Left colon (tissue), 2 donors: ENCODE measurements at places on chromosomes 1 and 21.

- DNase-seq = no peak
Observed at GRCh38 chr1:192630521-192631287, 5.2 kb upstream of the RGS13 start.

- DNase-seq = no peak
Observed at GRCh38 chr1:184539580-184539979, 152.8 kb downstream of the C1orf21 start.

- DNase-seq = no peak
Observed at GRCh38 chr1:219529116-219529515, 83.8 kb downstream of the ZC3H11B start.

DNA sequence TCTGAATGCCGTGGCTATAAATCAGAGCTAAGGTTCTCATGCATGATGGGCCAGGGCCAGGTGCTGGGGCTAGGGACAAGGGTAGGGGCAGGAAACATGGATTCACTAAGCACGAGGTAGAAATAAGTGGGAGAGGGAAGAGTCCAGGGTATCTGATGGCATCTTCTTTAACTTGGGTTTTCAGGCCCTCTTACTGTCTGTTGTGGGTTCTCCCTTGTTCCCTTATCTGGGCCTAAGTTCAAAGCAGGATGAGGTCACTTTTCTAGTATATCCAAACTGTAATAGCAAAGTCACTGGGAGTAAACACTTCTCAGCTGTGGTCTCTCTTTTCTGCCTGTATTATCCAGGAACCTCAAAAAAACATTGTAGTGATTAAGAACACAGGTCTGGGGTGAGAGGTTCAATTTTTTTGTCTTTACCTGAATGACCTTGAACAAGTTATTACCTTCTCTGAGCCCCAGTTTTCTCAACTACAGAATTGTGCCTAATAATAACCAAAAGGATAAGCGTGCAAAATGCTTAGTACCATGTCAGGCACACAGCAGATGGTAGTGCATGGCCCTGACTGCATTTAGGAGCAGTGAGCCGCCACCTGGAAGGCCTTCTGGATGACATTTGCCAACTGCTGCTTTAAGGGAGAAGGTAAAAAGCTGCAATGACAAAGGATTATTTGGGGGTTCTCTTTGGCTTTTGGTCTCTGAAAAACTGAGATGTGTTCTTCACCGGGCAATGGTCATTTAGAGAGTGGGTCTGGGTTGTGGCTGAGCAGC, 53.6 kb upstream of the A3GALT2 start:
- no peak for DNase-seq

DNA sequence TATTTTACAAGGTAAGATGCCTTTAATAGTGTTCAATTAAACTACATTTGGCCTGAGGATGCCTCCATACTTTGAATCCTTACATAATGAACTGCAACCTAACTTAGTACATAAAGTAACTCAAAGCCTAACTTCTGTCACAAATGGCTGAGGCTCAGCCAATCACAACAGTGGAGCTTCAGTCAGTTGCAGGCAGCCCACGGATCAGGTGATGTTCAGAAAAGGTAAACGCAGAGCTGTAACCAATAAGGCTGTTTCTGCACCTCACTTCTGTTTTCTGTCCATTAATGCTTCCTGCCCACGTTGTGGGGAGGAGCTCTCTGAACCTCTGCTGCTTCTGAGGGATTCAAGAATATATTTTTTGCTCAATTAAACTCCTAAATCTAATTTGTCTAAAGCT, 94.8 kb upstream of the KIAA0040 start:
- no peak for DNase-seq

- no peak for DNase-seq
Observed at GRCh38 chr1:210700511-210700910, 371.8 kb downstream of the HHAT start.

DNA sequence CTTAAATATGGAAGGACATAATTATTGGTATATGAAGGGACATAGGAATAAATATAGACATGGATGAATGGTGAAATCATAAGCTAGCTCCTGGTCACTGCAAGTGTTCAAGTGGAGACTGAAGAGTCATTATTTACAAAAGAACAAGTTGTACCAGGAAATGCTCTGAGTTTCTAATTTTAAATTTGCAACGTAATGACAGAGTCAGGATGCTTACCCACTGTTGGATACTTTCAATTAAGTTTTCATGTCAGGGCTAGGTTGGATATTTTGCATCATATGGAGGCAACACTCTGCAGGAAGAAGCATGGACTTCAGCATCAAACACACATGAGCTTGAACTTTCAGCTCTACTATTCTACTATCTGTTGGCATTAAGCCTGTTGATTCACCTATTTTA, 499.6 kb upstream of the C1orf87 start:
- no peak for DNase-seq

GRCh38 chr21:37257511-37257966, 9.6 kb downstream of the VPS26C start:
- DNase-seq = peak; percentile 31

DNA sequence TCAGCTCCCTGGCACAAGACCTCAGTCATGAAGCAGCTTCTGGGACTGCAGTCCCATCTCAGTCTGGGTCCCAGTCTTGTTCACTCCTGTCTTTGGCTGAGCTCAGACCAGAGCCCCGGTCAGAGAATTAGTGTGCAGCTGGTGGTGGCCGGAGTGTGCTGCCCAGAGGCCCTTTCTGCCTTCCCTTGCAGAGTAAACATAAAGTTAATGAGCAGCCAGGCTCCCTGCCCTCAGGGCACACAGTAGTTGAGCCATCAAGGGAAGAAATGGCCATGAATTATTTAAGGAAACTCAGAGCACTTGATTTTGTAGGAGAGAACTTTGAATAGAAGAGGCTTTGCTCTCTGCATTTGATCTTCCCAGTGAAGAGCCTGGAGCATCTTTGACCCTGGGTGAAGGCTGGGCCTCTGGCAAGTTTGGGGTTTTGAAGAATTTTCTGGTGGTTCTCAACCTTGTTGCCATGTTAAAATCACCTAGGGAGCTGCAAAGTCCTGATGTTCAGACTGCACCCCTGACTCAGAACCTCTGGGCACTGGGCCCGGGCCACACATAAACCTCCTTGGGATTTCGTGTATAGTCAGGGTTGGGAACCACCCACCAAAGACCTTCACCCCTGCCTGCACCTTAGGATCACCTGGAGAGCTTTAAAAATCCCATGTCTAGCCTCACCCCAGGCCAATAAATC, 26.4 kb upstream of the SELENON start:
- peak; percentile 39 for DNase-seq

GRCh38 chr21:29771491-29772066, 168.2 kb downstream of the GRIK1 start:
- no peak for DNase-seq

GRCh38 chr21:17270229-17270628, 242.6 kb upstream of the CXADR start:
- DNase-seq = no peak
